Activated T-helper 1 cell treated with anti-CD3 and anti-CD28 coated beads, Interleukin-2, amount 50 U/mL, for 16 hours (primary cell): ENCODE measurements at places on chromosomes 5 and 9.

DNA sequence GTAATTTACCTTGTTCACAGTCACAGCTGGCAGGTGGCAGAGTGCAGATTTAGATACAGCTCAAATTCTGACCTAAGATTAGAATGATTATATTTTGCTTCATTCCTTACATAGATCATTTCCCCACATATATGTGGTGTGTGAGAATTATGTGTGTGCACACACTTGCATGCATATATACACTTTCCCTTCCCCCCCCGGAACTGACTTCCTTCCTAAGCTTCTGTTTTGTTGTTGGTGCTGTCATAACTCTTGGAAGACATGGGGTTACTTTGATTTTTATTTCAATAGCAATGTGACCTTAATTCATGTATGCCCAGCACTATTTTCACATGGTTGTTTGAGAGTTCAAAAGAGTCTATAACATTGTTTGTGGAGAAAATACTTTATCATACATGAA, 112.8 kb downstream of the CMYA5 start:
- no peak for DNase-seq

- DNase-seq, result no peak
Observed at GRCh38 chr5:150402901-150403342, 9.8 kb downstream of the CD74 start.

DNA sequence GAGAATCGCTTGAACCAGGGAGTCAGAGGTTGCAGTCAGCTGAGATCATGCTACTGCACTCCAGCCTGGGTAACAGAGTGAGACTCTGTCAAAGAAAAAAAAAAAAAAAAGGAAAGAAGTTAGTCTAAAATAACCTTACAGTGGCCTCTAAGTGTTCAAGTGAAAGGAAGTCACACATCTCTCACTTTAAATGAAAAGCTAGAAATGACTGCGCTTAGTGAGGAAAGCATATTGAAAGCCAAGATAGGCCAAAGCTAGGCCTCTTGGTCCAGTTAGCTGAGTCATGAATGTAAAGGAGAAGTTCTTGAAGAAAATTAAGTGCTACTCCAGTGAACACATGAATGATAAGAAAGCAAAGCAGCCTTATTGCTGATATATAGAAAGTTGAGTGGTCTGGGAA, 38.1 kb downstream of the ITGA1 start:
- DNase-seq, result no peak

GRCh38 chr5:88708021-88708420, 175.0 kb downstream of the MEF2C start:
- DNase-seq, result no peak

- no peak for DNase-seq
Observed at GRCh38 chr5:142803428-142804125, 33.4 kb downstream of the ARHGAP26 start.

DNA sequence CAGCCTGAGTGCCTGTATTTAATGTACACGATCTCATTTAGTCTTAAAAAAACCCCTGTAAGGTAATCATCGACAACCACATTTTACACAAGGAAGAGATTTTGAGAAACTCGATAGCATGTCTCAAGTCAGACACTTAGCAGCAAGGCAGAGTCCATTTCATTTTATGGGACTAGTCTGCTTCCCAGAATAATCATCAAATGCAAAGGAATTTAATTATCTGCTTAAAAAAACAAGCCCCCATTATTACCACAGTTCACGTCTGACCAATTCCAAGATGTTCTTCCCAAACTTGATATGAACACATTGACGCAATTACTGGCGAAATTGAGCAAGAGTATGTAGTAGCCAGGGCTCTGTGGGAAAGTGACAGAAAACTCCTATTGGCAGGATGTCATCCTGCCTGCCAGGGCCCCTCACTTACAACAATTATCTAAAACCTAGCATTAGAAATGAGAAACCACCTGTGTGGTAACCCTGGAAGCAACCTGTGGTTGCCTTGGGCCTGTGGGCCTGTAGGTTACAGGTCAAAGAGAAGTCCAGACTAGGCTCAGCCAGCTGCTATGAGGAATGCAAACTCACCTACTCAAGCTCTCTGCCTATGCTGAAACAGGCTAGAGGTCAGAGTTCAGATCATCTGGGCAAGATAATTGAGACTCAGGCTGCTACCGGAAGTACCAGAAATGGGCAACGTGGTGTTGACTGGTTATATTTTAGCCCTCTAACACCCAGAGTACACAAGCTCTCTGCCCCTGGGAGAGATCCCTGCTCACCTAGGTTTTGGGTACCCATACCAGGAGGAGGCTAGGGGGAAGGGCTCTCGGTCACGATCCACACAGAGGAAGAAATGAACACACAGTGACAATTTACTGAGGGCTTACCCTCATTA, 1.6 kb downstream of the B4GALT1 start:
- DNase-seq, result no peak
